ENCODE measurements at places on chromosomes 5 and 9.

GRCh38 chr5:67989456-67989855, 226.1 kb upstream of the PIK3R1 start:
- DNase-seq = peak; percentile 58

GRCh38 chr5:50647726-50648125, 18.7 kb upstream of the PARP8 start:
- no peak for DNase-seq

- DNase-seq = no peak
These were observed 1052.7 kb upstream of the ARRDC3 start for GRCh38 chr5:92435781-92436180.

GRCh38 chr5:38681966-38682365, 125.5 kb upstream of the LIFR start:
- DNase-seq = no peak

GRCh38 chr5:90287036-90287435, 122.5 kb downstream of the CETN3 start:
- DNase-seq = no peak

DNA sequence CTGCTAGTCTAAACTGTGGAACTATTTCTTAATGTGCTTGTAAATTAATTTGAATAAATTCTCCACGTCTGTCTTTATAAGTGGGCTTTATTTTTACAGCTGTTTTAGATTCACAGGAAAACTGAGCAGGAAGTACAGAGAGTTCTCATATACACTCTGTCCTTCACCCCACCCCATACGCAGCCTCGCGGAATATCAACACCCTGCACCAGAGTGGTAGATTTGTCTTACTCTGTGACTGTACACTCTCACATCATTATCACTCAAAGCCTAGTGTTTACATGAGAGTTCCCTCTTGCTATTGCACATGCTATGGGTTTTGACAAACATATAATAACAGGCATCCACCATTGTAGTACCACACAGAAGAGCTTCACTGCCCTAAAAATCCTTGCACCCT, 179.7 kb upstream of the DAB2 start:
- no peak for DNase-seq

DNA sequence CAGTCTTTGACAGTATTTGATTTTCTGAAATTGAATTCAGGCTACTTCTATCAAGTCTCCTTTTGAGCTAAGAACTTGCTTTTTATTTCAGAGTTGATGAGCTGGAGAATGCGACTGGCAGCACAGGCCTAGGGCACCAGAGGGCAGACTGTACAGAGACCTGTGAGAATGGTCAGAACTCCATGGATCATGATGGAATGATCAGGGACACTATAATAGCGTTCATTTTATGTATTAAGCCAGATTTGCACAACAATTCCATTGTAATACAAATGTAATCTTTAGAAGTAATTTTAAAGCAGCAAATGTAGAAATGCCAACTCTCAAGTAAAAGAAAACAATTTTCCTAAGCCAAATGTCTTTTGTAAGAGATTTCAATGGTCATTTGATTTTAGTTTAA, 902.4 kb downstream of the NR2F1-AS1 start:
- DNase-seq = peak; percentile 5

DNA sequence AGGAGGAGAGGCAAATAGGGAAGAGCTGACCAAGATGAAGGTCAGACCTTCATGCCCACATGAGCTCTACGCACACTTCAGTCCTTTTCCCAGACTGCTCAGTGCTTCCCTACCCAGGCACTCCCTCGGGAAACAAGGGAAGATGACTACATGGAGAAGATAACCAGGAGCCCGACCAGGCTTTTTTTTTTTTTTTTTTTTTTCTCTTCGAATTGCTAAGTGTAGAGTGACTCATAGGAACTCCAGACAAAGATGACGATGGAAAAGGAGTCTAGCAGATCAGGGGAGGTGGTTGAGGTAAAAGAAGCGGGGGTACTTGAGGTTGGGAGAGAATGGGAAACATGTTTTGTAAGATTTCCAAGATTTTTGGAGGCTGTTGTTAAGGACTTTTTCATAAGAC, 526.1 kb downstream of the BNC2 start:
- DNase-seq = peak; percentile 72

DNA sequence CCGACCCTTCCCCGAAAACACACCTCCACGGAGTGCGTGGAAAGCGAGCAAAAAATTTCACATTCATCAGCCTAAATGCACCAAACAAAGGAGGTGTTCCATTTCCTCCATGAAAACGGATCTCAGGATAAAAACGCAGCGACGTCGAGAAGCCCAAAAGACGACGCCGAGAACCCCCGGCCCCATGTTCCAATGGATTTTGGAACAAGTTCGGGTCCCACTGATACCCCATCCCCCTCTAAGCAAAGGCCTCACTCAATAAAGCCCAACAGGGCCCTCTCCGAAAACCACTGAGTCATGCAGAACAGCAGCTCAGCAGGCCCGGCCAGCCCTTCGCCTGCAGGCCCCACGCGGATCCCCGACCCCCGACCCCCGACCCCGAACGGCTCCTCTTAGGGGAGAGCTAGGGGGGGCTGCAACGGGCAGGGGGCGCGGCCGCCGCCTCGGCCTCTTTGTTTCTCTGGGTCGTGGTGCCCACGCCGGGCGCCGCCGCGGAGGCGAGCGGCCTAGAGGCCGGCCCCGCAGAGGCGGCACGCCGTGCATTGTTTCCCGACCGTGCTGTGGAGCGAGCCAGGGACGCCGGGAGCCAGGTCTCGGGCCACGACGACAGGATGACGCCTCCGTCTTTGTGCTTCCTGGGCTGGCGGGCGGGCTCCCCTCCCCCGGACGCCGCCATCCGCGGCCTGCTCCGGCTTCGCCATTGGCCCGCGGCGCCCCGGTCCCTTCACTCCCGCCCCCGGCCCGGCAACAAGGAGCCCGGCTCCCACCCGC, 915 bp downstream of the ZFAND5 start:
- peak; percentile 61 for DNase-seq

DNA sequence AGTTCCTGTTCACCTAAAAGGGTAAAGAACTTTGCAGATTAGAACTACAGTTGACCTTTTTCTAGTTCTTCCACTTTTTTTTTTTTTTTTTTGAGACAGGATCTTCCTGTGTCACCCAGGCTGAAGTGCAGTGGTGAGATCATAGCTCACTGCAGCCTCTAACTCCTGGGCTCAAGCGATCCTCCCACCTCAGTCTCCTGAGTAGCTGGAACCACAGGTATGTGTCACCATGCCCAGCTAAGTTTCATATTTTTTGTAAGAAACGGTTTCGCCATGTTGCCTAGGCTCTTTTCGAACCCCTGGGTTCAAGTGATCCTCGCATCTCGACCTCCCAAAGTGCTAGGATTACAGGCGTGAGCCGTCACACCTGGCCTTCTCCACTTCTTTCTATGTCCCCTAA, 39.7 kb upstream of the TNFAIP8 start:
- no peak for DNase-seq

DNA sequence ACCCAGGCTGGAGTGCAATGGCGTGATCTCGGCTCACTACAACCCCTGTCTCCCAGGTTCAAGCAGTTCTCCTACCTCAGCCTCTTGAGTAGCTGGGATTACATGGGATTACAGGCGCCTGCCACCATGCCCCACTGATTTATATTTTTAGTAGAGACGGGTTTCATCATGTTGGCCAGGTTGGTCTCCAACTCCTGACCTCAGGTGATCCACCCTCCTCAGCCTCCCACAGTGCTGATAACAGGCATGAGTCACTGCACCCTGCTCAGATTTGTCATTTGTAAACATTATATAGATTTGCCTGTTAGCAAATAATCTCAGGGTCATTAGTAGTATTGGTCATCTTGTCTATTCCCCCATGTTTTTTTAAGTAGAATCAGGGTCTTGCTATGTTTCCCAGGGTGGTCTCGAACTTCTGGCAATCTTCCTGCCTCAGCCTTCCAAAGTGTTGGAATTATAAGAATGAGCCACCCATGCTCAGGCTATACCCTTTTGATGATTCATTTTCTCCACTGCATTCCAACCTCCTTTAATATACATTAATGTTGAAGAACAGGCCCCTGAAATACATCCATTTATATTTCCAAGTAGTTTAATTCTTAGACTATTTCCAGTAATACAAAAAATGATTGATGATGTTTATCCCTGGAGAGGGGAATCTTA, 17.3 kb downstream of the CENPH start:
- DNase-seq = peak; percentile 55

DNA sequence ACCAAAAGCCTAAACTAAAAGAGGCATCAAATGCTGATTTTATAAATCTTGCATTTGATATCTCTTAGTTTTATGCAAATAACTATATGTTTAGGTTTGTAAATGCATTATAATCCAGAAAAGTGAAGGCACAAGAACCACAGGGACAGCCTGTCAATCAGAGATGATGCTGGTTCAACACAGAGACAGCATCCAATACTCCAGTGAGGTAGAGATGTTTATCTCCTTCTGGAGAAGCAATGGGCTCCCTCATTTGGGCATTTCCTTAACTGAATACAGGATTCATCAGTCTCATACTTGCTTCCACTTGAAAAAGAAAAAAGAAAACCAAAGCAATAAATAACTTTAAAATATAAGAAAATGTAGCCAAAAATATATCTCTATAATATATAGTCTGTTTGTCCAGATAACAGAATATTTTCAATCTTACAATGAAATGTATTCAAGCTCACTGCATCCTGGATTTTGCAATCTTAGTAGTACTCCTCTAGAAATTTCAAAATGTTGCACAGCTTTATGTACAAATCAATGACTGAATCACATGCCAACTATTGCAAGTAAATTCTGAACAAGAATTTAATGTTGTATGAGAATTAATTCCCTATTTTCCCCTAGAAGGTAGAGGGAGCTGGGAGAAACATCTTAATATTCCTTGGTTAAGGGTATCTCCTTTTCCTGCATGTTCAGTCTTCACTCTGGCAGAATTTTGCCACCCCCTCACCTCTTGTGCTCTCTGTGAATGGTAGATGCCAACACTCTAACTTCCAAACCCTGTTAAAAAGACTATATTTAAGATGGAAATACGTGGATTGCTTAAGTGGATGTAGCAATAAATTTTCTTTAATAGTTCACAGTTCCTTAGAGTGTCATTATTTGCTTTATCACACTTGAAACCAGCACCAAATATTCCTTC, 191.1 kb upstream of the GAS1 start:
- no peak for DNase-seq

- no peak for DNase-seq
These were observed 29.4 kb downstream of the ZCCHC7 start for GRCh38 chr9:37149666-37150308.

- no peak for DNase-seq
These were observed 1326.0 kb upstream of the C9orf72 start for GRCh38 chr9:28899267-28899666.

- no peak for DNase-seq
These were observed 70.7 kb downstream of the DAPK1 start for GRCh38 chr9:87568401-87568800.

DNA sequence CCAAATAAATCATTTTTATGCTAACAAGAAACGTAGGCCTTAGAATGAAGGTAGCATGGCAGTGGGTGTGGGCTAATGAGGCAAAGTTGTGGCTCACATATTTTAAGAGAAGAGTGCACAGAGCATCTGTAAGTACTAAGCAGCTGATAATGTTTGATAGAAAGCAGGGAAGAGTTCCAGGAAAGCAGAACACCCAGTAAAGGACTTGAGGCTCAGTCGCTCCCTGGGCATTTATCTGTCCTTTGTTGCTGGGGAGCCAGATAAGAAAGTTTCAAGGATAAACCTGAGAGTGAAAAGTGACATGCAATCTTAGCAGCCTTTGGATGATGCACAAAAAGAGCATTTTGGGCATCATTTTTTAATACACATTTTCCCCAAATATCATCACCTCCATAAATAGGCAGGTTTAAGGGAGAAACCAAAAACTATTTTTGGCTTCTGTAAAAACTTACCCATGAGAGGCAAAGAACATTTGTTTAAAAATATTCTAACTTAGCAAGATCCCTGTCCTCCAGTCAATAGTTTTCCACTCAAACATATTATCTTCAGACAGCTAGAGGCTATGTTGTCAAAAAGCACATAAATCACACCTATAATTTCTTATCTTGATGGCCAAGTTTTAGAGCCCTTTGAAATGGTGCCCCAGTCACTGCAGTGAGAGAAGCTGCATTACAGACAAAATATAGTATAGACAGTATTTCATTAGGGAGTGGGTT, 3.4 kb downstream of the FREM1 start:
- DNase-seq = no peak

DNA sequence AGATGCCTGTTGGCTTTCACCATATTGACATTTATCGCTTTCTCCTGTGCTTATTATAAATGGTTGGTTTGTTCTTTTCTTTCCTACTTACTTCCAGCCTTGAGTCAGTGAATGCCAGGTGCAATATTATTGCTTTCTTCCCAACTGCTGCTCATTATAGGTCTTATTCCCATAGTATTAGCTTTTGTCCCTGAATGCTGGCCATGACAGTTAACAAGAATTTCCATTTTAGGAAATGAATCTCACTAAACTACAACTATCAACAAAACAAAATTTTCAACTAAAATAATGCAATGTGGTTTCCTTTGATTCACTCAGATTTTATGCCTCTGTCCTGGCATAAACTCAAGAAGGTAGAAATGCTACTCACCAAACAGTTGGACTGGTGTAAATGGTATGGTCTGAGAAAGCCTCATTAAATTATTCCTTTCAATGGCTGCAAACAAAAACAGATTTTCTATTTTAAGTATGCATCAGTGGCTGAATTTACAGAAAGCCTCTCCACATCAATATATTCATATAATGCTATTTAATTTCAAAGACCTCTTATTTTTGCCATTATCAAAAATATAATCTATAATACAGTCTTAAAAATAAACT, 145.4 kb downstream of the TRPM6 start:
- DNase-seq = no peak

GRCh38 chr9:15248621-15249020, 58.4 kb downstream of the TTC39B start:
- no peak for DNase-seq

DNA sequence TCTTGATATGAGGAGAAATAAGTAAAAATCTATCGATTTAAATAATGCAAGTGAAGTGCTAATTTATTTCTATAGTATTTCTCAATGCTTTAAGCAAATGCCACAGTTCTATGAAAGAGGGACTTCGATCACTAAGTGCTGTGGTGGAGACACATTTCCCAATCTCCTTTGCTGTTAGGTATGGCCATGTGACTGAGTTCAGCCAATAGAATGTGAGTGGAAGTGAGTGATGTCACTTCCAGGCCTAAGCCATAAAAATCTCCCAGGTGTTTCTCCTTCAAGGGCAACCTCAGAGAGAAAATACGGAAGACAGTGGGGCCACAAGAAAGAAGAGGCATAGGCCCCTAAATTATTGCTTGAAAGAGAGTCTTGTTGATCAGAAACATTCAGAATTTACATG, 100.3 kb upstream of the ANKH start:
- DNase-seq = no peak

DNA sequence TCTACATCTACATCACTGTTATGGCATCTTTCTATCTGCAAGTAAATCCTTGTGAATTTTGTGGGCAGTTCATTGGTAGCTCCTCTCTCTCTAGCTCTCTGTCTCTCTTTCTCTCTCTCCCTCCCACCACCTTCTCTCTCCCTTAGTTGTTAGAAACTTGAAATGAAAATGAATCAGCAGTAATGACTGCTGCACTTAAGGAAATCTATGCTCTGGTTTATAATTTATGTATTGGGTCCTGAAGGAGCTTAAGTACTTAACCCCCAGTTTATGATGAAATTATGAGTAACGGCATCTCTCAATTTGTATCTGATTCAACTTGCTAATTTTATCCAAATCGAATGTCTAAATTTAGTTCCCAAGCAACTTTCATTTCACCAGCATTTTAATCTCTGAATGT, 52.0 kb upstream of the PTGER4 start:
- DNase-seq = no peak

- DNase-seq = no peak
These were observed 655 bp downstream of the GRIN1 start for GRCh38 chr9:137139468-137140150.

- no peak for DNase-seq
These were observed 241.7 kb downstream of the EBF1 start for GRCh38 chr5:158857976-158858375.

All from epithelial cell of esophagus (primary cell).